ENCODE measurements at places on chromosomes 1 and 21.

- DNase-seq, result no peak
These were observed 3.1 kb downstream of the LCE3D start for GRCh38 chr1:152577168-152577567.

- no peak for DNase-seq
These were observed 91.4 kb upstream of the LYPLAL1 start for GRCh38 chr1:219081943-219082925.

DNA sequence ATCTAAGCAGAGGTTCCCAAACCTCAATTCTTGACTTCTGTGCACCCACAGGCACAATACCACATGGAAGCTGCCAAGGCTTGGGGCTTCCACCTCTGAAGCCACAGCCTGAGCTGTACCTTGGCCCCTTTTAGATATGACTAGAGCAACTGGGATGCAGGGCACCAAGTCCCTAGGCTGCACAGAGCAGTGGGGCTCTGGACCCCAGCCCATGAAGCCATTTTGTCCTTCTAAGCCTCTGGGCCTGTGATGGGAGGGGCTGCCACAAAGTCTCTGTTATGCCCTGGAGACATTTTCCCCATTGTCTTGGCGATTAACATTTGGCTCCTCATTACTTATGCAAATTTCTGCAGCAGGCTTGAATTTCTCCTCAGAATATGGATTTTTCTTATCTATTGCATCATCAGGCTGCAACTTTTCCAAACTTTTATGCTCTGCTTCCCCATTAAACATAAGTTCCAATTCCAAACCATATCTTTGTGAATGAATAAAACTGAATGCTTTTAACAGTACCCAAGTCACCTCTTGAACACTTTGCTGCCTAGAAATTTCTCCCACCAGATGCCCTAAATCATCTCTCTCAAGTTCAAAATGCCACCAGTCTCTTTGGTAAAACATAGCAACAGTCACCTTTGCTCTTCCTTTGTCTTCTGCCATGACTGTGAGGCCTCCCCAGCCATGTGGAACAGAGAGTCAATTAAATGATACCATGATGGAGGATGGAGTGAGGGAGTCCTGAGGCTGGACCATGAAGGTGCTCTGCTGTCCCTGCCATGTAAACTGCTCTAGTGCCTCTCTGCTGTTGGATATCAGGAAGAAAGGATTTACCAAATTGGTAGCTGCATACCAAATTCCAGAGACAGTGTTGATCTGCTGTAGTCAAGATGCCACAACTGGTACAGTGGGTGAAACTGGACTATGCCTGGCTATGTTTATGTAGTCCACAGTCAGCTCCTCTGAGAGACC is 37.6 kb downstream of the RUNX3 start:
- DNase-seq, result no peak

- DNase-seq, result no peak
These were observed 61.9 kb downstream of the ERG start for GRCh38 chr21:38436341-38436740.

- no peak for DNase-seq
These were observed 26.0 kb downstream of the HMGCS2 start for GRCh38 chr1:119742677-119743076.

GRCh38 chr21:38631206-38631605 is 132.9 kb upstream of the ERG start:
- no peak for DNase-seq

DNA sequence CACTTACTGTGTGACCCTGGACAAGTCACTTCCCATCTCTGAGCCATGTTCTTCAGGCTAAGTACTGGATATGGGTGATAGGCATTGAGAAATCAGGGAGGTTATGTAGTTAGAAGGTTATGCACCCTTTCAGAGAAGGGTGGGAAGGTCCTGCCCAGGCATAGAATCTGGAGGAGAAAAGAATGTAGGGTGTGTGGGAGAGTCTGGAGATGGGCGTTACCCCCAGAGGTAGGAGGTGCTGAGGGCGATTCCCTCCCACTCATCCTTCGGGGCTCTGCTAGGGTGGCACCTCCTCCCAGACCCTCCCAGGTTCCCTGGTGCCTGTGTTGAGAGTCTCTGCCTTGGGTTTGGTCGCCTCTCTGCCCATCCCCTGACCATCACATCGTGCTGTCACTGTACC is 51.1 kb downstream of the IGSF21 start:
- no peak for DNase-seq

GRCh38 chr1:178490967-178491366 is 5.8 kb downstream of the CLEC20A start:
- DNase-seq, result no peak

DNA sequence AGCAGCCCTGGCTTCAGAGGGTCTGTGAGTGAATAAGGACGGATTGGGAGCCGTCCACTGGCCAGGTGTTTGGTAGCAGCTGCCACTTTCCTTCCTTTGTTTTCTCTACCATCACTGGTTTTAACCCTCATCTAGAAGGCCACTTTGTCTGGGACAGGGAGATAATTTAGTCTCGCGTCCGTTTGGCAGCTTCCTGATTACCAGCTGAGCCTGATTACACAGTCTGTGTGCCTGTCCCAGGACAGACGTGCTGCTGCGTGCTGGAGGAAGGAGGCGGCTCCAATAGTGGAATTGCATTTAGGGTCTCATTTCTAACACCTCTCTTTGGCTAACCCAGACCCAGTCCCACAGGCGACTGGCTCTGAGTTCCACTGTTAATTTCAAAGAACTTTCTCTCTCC is 24.6 kb upstream of the CASQ2 start:
- no peak for DNase-seq

- DNase-seq, result no peak
These were observed 8.0 kb upstream of the LEFTY2 start for GRCh38 chr1:225949041-225949440.

- DNase-seq, result no peak
These were observed 37.3 kb downstream of the NTPCR start for GRCh38 chr1:232987774-232988140.

DNA sequence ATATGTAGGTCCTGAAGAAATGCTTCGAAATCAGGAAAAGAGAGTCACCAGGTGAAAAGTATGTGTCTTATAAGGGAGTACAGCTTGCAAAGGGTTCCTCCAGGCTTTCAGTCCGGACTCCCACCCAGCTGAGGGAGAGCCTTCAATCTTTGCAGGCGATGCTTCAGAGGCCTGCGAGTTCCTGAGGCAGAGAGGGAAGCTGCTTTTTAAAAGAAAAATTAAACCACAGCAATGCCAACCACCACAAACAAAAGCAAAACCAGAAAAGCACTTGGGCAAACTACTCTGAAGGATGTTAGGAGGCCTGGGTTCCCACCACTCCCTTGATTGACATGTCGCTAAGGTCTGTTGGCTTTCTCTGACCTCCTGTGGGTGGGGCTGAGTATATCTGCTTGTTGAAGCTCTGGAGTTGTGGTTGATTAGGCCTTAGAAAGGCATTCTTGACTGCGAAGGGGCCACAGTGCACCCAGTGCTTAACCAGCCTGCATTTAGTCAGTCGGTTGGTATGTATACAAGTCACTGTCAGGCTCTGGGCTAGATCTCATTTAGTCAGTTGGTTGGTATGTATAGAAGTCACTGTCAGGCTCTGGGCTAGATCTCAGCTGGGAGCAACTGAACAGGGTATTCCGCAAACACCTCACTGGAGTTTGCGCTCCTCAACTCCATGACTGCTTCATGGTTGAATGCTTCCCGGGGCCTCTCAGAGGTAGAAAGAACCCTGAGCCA is 1.2 kb downstream of the NIPAL3 start:
- no peak for DNase-seq

GRCh38 chr1:30186586-30186985 is 536.8 kb downstream of the MATN1 start:
- no peak for DNase-seq

DNA sequence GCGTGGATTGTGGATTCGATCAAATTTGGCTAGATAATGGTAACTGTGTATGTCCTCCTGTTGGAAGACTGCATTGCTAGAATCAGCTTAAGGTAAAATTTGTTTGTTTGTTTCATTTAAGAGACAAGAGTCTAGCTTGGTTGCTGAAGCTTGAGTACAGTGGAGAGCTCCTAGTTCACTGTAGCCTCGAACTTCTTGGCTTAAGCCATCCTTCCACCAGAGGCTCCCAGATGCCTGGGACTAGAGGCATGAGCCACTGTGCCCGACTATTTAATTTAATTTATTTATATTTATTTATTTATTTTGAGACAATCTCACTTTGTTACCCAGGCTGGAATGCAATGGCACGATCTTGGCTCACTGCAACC is 1.5 kb downstream of the PHACTR4 start:
- DNase-seq, result no peak

- no peak for DNase-seq
These were observed 5.5 kb upstream of the IFNGR2 start for GRCh38 chr21:33397717-33398116.
